ENCODE measurements at places on chromosomes 4 and X.

- no peak for DNase-seq
Observed at GRCh38 chr4:173237762-173238161, 69.2 kb downstream of the GALNT7 start.

- DNase-seq, result no peak
Observed at GRCh38 chrX:12681047-12681446, 110.2 kb upstream of the PRPS2 start.

DNA sequence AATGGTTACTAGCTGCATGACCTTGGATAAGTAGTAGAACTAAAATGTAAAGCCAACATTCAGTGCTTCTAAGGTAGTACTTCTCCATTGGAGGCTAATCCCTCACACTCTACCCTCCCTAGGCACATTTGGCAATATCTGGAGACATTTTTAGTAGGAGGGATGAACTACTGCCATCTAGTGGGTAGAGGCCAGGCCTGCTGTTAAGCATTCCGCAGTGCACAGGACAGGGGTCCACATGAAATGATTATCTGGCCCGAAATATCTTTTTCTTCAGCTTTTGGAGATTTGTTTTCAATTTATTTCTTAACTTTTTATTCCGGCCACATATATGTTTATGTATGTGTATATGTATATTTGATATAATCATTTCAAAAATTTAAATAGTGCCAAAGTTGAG lies 36.0 kb upstream of the SPANXC start:
- DNase-seq, result no peak

DNA sequence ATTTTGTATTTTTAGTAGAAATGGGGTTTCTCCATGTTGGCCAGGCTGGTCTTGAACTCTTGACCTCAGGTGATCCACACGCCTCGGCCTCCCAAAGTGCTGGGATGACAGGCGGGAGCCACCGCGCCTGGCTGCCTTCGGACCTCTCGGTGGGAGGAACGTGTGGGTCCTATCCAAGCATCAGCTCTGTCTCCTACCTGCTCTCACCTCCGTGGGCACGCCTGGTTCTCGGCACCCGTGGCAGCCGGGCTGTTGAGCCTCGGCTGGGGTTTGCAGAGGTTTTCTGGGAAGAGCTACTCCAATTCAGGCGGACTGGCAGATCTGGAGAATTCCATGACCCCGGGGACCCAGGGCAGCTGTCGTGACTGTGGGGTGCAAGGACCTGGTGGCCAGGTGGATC lies 23.6 kb upstream of the PPP2R3B start:
- DNase-seq, result no peak

DNA sequence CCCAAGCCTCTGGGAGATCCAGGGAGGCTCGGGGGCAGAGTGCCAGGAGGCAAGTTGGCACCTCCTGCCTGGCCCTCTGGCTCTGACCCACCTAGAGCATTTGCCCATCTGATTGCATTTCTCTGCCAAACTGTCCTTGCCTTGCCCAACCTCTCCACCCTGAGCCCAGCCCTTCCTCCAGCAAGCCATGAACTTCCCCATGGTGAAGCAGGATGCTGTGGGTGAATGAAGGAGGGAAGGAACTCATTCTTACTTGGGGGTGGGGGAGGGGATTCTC lies 9.3 kb upstream of the CNGA2 start:
- DNase-seq, result no peak

- no peak for DNase-seq
Observed at GRCh38 chr4:178784491-178784890, 1342.3 kb upstream of the AGA start.

DNA sequence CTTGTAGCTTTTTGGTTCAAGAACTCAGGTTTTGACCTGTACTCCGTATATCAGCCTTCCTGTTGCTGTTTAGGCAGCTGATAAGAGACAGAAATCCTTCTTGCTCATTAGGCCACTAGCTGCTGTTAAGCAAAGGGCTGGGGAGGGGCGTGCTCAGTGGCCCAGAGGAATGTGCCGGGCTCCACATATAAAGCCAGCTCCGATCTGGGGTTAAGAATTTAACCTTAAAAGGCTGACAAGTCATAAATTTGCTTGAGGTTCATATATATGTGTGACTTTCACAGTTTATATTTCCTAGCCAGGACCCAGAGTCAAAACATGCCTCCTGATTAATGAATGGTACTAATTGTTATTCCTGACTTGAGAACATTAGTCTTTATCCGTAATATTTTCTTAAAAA lies 15.3 kb downstream of the GPC3 start:
- no peak for DNase-seq

GRCh38 chrX:7076245-7076661 lies 71.3 kb upstream of the STS start:
- no peak for DNase-seq

DNA sequence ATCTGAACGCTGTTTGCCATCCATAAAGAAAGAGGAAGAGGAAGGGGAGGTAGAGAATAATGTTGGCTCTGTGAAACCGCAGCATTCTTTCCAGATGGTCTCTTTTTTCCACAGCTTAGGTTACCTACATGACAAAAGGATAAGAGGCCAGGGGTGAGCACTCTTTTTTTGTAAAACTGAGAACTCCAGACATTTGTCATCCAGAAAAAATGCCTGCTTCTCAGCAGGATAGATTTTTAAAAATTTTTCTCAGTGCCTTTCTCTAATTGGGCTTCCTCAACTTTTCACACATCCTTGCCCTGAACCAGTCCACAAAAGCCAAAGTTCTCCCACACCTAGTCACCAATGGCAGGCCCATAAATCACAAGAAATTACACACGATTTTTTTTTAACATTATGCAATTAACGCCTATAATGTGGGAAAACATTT lies 158.1 kb upstream of the TENM3 start:
- DNase-seq, result no peak

- DNase-seq, result no peak
Observed at GRCh38 chr4:162151850-162152249, 11.9 kb downstream of the FSTL5 start.

DNA sequence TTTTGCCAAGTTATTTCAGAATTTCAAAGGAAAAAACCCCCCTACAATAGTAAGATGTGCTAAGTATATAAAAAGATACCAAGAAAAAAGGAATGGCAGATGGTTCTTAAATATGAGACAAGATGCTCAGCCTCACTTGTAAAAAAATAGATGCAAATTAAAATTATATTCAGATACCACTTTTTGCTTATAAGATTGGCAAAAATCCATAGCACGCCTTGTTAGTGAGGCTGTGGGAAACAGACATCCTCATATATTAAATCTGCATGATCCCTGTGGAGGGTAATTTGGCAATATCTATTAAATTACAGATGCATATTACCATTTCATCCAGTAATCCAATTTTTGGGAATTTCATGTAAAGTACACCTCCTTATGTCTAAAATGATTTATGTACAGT lies 62.5 kb upstream of the PDHA1 start:
- DNase-seq, result no peak

GRCh38 chr4:162938738-162939485 lies 227.8 kb downstream of the NAF1 start:
- DNase-seq, result no peak

DNA sequence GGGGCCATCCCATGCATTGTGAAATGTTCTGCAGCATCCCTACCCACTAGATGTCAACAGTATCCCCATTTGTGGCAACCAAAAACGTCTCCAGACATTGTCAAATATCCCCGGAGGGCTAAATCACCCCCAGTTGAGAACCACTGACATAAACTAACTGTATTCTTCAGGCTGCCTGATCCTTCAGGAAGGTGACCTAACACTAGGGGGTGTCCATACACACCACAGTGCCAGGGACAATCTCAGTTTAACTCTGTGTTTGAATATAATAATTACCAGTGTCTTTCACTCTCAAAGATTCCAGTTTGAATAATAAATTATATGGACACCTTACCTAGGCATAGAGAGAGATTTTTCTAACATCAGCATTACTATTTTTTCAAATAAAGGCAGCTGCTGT lies 6.4 kb downstream of the ACE2 start:
- DNase-seq, result no peak

DNA sequence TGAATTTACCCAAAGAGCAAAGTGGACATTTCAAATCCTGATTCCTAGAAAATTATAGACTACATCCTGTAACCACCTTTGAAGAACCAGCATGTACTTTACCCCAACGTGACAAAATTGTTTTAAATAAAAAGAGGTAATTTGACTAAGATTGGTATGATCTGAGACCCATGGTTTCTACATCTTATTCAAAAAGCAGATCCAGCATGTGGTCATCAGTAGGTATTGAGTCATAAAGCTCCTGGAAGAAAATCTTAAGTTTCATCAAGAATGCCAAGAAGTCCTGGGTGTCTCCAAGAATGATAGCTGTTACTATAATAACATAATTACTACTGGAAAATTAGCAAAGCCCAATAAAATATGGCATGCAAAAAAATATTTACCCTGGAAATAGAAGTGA lies 61.8 kb downstream of the NFKB1 start:
- DNase-seq, result no peak

GRCh38 chrX:43633757-43634156 lies 22.3 kb upstream of the MAOA start:
- no peak for DNase-seq

- no peak for DNase-seq
Observed at GRCh38 chrX:12292996-12293765, 154.9 kb downstream of the FRMPD4 start.

GRCh38 chr4:59729321-59729720 lies 1470.8 kb upstream of the ADGRL3 start:
- no peak for DNase-seq

DNA sequence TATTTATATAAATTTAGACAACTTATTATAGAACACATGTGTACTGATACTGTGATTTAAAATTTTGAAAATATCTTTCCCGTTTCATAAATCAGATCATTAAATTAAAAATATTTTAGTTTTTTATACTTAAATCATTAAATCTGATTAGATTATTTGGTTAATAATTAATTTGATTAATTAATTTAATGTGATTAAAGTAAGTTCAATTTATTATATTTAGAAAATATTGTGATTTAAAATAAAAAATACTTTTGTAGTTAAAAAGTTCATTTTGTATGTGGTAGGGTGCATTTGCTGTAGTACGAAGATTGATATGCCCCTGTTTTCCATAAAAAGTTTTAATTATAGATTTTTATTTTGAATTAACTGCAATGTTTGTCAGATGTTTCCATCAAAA lies 1323.4 kb downstream of the RAPGEF2 start:
- no peak for DNase-seq

DNA sequence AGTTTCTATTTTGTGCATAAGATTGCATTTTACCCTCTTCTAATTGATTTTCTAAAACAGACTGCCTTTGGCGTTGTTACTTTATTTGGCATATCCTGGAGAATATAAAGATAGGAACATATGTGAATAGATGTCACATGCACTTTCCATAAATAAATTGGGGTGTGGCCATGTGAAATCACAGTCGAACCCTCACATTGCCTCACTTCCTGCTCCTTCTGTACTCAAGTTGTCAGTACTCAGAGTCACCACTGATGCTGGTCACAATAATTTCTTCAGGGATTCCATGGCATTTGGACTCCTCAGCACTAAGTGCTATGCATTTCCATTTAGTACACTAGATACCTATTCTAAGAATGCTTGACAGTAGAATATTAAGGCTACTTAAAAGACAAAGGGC lies 1.4 kb upstream of the EMCN start:
- no peak for DNase-seq

- DNase-seq, result no peak
Observed at GRCh38 chr4:177987896-177988295, 545.7 kb upstream of the AGA start.

- no peak for DNase-seq
Observed at GRCh38 chr4:24643774-24644520, 59.6 kb upstream of the DHX15 start.

- DNase-seq, result no peak
Observed at GRCh38 chr4:156829201-156829873, 142.3 kb downstream of the PDGFC start.

DNA sequence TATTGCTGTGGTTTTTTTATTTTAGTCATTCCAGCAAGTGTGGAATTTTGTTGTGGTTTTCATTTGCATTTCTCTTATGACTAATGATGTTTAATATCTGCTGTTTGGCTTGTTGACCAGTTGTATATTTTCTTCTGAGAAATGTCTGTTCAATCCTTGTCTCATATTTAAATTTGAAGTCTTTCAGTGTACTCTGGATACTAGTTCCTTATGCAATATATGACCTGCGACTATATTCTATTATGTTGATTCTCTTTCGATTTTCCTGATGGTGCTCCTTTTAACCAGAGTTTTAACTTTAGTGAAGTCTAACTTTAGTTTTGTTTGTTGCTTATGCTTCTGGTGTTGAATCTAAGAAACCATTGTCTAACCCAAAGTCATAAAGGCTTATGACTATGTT lies 1528.0 kb downstream of the TECRL start:
- DNase-seq, result no peak

DNA sequence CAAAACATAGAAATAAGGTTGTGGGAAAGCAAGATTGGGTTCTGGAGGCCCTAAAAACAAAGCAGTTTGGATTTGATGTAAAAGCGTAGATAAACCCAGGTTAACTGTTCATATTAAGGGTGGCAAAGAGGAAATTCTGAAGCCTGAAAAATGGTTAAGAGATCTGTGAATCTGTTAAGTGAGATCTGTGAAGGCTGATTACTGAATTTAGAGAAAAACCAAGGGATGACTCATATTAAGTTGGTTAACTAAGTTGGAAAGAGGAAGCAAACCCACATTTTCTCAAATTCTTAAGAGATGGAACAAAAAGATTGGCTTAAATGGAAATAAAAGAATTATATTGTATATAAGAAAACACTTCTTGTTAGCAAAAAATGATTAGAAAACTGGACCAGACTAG lies 22.8 kb downstream of the GPAT3 start:
- DNase-seq, result no peak

DNA sequence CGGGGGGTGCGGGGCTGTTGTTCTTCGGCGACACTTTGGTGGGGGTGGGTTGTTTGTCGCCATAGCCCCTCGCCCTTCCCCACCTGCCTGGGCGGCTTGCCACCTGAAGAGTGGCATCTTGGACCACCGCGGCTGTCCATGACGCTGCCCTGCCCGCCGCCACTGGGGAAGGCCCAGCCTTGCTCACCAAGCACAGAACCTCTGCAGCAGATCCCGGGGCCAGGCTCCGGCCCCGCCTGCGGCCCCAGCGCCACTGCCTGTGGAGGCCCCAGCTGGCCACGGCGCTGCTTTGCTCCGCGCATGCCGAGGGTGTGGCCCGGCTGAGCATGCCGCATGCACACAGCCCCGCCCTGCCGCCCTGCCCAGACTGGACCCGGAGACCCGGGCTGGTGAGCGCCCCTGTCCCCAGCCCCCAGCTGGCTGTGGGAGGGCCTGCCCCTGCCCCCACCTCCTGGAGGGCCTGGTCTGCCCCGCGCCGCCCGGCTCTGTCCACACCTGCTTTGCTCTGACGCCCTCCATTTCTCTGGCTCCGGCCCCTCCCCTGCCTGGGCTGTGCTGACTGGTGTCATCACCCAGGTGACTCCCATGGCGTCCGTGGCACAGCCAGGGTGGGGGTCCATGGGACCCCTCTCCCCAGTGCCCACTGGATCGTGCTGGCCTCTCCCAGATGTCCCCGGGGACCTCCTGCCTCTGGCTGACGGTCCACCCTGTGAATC lies 5.3 kb downstream of the NAT8L start:
- DNase-seq, result no peak

GRCh38 chr4:61527888-61528287 lies 327.8 kb downstream of the ADGRL3 start:
- DNase-seq, result no peak

DNA sequence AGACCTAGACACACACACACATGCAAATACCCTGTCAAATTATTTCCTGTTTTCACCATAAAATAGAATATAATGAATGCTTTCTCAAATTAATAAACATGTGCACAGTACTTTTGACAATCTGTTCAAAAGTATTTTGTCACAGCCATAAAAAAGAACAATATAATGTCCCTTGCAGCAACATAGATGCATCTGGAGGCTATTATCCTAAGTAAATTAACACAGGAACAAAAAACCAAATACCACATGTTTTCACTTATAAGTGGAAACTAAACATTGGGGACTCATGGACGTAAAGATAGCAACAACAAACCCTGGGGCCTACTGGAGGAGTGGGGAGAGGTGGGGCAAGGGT lies 15.5 kb downstream of the RAB40A start:
- DNase-seq, result no peak
